Skeletal muscle cell (primary cell): ENCODE measurements at places on chromosomes 1 and 21.

DNA sequence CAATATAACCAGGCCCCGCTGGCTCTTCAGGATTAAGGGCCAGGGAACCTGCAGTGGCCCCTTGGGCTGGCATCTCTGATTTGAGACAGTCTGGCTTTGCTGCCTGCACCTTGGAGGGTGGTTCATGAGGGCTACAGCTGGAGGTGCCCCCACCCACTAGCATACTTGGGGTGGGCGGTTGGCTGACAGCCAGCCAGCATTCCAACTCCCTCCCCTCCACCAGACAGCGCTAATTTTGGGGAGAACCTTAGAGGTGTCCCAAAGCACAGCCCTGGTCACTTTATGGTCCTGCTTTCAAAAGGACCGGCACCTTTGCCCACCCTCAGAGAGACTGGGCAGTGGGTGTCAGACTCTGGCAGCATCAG lies 180.7 kb upstream of the VAMP3 start:
- DNase-seq, result no peak

GRCh38 chr1:30286241-30286987 lies 437.0 kb downstream of the MATN1 start:
- no peak for DNase-seq

DNA sequence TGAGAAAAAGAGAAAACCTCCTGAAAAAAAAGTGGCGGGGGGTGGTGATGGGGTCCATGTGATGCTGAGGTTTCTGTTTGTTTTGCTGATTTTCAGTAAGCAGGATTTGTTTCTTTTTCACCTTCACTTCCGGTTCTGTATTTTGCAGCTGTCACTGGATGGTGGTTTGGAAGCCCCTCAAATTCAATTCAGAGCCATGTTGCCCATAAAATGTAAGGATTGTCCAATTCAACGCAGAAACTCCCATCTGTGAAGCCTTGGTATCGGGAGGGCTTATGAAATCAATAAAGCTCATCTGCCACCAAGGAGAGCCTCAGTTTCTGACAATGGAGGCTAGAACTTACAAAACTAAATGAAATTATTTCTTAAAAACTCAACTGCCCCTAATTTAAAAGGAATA lies 12.1 kb downstream of the CAPN8 start:
- DNase-seq, result no peak

DNA sequence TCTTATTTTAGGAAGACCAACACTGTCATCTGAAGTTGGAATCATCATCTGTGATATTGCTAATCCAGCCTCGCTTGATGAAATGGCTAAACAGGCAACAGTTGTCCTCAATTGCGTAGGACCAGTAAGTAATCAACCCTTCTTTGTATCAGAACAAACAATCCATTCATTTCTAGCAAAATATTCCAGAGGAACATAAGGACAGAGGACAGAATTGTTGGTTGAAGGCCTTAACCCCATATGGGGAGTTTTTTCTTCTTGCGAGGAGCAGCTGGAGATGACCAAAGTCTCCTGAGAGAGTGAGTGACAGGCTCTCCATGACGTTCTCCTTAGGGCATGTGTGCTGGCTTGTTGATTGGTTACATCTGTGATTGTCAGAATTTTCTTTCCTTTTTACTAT lies 2.7 kb downstream of the SCCPDH start:
- DNase-seq, result no peak

DNA sequence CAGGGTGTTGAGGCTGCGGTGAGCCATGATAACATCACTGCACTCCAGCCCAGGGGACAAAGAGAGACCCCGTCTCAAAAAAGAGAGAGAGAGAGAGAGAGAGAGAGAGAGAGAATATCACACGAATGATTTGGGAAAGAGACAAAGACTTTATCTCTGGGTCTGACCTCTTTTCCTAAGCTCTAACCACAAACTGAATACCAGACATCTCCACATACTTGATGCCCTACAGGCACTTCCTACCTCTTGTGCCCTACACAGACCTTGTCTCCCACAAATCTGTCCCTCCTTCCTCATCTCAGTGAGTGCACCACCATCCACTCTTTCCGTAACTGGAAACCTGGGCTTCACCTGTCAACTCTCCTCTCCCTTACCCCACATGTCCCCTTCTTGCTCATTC lies 27.0 kb upstream of the PTCH2 start:
- DNase-seq, result no peak

DNA sequence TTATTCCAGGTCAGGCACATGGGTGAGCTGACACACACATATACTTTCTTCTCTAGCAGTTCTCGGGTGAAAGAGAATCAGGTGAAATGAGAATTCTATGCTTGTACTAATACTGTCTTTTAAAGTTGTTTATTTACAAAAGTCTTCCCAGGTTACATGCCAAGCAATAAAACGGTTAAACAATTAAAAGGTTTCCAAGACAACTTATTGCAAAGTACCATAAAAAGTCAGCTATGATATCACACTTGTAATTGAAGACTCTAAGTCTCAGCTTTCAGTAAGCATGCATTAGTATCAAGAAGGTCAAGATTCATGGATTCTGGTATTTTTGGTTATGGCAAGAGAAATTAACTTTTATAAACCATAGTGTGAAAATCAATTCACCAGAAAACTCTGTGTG lies 171.4 kb downstream of the PDE4B start:
- DNase-seq, result no peak

GRCh38 chr1:202069662-202070061 lies 53.1 kb upstream of the GPR37L1 start:
- no peak for DNase-seq

GRCh38 chr1:3007298-3008147 lies 13.7 kb upstream of the ACTRT2 start:
- no peak for DNase-seq

- DNase-seq, result no peak
These were observed 114.0 kb downstream of the KCNN3 start for GRCh38 chr1:154755858-154756730.

DNA sequence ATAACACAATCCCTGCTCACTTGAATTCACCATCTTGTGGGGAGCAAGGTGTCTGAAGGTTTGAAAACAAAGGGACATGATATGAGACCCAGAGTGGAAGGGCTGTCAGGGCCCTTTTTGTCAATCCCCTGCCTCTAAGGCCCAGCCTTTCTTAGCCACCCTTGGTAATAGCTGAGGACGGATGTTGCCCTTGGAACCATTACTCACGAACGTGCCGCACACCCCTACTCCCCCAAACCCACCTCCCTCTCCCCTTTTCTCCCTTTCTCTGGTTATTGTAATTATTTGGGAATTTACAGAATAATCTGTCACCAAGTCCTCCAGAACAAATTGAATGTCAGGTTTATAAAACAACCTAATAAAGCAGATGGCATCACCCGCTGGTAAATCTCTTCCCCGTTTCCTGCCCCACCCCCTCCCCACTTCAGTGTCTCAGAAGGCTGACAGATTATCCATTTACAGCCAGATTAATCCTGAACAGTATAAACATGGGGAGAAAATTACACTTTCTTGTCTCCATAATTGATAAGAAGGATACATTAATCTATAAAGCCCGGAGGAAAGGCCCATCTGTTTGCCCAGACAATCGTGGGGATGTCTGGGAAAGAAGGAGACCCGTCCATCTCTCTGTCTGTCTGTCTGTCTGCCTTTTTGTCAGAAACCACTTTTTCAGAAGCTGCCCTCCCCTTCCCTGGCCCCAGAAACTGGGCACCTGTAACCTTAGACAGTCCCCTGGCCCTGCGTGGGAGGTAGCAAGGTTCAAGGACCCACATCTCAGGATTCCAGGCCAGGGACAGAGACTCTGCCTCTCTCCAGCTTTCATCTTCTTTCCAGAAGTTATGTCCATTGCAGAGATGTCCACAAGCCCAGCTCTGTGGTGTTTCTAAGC lies 60.6 kb upstream of the CD34 start:
- DNase-seq, result no peak

DNA sequence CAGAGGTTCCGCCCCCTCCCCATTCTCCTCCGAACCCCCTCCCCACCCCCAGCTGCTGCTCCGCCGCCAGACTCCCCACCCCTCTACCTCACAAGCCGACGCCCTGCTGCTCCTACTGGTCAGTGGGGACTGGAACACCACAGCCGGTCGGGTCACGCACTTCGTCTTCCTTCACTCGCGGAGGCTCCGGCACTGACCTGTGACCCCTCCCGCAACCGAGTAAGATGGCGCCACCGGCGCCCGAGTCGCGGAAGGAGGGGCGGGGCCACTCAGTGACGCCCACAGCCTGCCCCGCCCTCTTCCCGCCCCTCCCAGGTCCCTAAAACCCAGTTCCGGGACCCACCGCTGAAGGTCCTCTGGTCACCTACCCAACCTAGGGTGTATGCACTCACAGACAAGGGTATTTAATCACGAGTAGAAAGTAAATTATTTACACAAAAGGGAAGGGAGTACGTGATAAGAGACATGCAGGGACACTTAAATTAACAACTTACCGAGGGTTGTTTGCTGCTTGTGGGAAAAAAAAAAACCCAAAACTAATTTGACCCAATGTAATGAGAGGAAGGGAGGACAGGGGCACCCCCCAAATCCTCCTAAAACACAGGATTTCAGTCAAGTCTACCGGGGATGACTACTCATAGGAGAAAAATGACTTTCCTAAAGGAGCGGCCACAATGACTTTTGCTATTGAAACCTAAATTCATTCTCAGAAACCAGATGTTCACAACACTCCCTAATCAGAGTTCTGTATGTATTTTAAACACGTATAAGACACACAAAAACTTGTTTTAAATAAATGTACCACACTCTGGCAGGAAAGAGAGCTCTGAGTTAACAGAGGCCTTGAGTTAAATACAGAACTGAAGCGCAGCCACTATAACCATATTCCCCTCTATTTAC lies at the start of gene RIT1:
Gene RIT1 (minus strand): TSS at position 194 of the 900 bp plus-strand sequence. CDS start 588 bp downstream, outside the sequence.
- DNase-seq, result no peak

DNA sequence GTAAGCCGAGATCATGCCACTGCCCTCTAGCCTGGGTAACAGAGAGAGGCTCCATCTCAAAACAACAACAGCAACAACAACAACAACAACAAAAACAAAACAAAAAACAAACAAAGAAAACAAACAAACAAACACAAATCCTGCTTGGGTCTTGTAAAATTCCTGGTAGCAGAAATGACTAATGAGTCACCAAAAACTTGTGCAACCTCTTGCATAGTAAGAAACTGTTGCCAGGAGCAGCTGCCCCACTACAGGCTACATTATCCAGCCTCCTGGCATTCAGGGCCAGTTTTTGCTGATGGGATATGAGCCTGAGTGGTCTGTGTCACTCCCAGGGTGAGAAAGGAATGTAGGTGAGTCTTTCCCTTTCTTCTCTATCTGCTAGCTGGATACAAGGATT lies 245.4 kb downstream of the TNR start:
- DNase-seq, result no peak

- no peak for DNase-seq
These were observed 225.4 kb upstream of the NRIP1 start for GRCh38 chr21:15289896-15290841.

GRCh38 chr1:172298141-172298540 lies 122.3 kb upstream of the C1orf105 start:
- DNase-seq, result no peak

DNA sequence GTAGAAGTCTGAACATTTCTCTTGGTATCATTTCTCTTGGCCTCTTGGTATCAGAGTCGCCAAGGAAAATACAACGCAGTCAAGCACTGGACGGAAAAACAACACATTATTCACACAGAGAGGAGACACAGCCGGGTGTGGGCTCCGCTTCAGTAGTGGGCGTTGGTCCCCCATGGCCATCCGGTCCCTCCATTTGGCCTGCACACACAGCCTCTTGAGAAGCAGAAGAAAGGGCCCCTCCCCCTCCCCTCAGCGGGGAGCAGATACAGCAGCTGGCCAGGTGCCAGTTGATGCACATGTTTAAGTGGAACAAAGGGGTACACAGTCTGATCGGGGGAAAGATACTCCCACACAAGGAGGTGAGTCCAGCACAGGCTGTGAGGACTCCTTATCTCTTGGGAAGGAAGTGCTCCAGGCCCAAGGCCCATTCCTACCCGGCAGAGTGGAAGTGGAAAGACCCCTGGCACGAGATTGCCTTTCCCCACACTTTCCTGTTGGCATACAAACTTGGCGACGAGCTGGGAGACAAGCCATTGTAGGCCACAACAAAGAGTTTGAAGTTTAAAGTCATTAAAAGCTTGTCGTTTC lies 311.3 kb downstream of the FAM72C start:
- DNase-seq, result no peak

DNA sequence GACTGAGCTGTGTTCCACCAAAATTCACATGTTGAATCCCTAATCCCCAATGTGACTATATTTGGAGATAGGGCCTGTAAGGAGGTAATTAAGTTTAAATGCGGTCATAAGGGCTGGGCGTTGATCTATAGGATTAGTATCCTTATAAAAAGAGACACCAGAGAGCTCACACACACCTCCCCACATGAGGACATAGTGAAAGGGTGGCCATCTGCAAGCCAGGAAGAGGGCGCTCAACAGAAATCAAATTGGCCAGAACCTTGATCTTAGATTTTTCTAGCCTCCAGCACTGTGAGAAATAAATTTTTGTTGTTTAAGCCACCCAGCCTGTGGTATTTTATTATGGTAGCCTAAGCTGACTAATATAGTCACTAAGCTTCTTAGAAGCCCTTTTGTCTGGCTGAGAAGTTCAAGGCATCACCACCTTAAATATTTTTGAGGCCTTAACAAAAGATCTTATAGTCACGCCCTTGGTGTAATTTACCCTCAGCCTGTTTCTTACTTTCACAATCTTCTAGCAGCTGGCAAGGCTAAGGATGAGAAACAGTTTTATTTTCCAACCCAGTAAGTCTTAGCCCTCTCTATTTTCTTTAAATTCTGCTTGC lies 28.8 kb downstream of the GORAB start:
- DNase-seq, result no peak

DNA sequence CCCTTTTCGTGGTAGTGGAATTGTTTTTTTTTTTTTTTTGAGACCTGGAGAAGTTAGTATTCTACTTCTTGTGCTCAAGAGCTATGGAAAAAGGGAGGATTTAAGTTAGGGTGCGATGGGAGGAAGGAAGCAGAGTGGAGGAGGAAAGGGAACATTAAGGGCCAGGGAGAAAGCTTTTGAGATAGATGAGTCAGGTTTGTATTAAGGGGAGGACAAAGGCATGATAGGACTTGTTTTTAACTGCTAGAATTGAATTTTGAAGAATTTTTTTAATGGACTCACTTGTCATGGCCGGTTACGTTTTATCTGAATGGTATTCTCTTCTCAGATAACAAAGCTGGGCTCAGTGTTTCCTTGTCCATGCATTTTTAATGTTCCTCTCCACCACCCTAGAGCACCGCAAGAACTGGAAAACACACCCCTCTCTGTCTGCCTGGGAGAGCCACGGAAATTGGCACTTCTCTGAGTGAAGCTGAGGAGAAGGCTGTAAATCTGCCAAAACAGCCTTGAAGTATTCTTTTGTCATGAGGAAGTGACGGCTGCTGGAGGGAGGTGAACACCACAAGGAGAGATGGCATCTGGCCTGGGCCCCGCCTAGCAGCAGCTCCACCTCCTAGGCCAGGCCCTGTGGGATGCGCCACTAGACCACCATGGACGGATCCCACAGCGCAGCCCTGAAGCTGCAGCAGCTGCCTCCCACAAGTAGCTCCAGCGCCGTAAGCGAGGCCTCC lies 3.5 kb downstream of the NIPAL3 start:
- DNase-seq, result no peak
